ENCODE measurements at places on chromosomes 1 and 21.

DNA sequence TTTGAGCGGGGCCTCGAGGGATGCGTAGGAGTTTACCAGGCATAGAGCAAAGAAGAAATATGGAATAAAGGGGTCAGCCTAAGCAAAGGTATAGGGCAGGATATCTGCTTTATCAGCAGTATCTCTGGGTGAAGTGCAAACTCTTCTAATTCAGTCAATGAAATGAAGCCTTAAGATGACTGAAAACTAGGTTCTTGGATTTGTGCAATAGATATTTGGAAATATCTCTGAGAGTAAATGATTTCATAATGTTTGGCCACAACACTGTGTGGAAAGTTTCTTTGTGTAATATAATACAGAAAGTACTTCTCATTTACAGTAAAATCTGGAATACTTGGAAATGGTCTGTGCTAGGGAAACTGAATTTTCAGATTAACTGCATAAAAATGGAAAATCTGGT, 26.1 kb downstream of the KCNJ15 start:
- no peak for DNase-seq

- peak; percentile 8 for DNase-seq
Measured at GRCh38 chr1:14113841-14114567, 414.0 kb downstream of the PRDM2 start.

- DNase-seq, result no peak
Measured at GRCh38 chr1:237164406-237165352, 122.7 kb downstream of the RYR2 start.

DNA sequence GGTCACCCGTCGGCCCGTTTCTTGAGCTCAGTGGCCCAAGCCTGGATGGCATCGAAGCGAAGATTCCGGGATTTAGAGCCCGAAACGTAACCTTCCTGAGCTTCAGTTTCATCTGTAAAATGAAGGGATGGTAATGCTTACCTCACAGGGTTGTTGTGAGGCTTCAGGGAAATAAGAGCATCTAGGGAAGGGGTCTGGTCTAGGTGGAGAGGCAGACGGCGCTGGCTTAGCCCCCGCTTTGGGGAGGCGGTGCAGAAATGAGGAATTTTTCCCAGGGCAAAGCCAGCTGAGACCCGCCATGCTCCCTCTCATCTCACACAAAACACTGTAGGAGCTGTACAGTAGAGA, 717 bp upstream of the MYCL start:
- no peak for DNase-seq

DNA sequence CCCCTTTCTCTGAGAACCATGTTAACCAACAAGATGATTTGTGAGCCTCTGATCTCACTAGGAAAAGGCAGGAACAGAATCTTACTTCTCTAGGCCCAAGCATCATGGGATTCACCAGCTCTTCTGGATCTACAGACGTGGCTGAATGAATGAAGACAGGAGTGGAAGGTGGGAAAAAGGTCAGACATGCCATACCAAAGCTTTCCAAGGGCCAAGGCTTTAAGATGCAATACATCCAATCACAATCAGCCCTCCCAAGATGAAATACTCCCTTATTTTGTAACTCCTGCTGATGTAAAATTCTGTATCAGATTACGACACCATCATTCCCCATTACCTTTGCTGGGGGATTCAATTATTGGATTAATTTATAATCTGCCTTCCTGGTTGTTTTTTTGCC, 80.9 kb downstream of the SSBP3 start:
- DNase-seq, result no peak

DNA sequence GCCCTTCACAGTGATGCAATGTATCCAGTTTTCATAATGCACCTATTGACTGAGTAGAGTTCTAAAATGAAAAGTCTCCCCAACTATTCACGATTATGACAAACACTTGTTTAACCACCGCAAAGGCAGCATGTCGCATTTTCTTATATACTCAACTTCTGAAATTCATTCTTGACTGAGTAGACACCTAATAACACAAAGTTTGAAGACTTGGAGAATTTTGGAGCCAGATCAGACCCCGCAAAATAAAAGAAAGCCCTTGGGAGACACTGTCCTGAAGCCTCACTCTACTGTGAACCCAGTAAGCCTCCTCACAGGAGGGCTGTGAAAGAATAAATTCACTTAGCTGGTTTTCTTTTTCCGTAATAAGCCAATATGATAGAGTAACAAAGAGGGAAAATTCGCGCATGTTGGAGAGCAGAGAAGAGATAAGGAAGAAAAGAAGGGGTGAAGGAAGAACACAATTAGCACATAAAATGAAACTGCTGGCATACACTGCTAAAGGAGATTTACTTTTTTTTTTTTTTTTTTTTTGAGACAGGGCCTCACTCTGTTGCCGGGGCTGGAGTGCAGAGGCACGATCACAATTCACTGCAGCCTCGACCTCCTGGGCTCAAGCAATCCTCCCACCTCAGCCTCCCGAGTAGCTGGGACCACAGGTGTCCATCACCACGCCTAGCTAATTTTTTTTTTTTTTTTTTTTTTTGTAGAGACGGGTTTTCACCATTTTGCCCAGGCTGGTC, 492 bp upstream of the COLGALT2 start:
- no peak for DNase-seq

DNA sequence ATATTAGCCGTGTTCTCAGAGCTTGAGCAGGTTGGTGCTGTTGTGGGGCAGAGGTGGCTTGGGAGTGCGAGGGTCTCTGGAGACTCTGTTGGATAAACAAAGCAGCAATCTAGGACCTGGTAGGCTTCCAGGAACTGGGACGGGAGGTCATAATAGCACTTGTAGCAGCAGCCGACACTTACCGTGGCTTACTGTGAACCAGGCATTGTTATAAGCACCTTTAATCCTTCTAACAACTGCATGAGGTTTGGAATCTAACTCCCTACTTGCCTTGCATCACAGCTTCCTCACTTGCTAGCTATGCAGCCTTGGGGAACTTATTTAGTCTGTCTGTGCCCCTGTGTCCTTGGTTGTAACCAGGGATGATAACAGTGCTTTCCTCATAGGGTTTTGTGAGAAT, 94.9 kb downstream of the NAV1 start:
- DNase-seq, result no peak

- no peak for DNase-seq
Measured at GRCh38 chr1:46606255-46606965, 2.3 kb upstream of the MKNK1 start.

- DNase-seq, result no peak
Measured at GRCh38 chr1:59361766-59362165, 64.9 kb downstream of the FGGY start.

DNA sequence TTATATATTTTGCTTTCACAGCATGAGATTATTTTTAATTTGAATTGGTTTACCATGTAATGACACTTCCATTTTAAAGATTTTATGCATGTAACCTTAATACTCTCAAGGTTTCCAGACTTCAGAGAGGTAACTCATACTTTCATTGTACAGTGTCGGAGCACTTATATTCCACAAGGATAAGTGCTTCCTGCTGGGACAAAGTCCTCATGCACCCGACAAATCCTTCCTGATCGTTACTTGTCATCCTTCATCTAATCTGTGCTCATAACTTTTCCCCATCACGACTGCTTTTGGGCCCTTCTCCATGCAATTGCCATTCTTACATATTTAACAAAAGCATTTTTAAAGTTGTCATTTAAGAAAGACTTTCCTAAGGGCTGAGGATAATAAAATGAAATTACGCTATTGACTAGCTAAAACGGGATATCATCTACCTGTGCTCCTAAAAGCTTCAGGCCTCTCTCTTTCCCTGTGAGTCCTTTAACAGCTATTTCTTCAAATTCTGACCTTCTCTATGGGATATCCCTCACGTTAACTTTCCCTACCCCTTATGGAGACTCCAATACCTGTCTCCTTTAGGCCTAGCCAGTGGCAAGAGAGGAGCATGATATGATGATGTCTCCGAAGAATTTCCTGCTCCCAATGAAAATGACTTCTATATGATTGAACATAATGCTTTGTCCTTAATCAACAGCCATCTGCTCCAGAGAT, 59.3 kb downstream of the NCAM2 start:
- no peak for DNase-seq

DNA sequence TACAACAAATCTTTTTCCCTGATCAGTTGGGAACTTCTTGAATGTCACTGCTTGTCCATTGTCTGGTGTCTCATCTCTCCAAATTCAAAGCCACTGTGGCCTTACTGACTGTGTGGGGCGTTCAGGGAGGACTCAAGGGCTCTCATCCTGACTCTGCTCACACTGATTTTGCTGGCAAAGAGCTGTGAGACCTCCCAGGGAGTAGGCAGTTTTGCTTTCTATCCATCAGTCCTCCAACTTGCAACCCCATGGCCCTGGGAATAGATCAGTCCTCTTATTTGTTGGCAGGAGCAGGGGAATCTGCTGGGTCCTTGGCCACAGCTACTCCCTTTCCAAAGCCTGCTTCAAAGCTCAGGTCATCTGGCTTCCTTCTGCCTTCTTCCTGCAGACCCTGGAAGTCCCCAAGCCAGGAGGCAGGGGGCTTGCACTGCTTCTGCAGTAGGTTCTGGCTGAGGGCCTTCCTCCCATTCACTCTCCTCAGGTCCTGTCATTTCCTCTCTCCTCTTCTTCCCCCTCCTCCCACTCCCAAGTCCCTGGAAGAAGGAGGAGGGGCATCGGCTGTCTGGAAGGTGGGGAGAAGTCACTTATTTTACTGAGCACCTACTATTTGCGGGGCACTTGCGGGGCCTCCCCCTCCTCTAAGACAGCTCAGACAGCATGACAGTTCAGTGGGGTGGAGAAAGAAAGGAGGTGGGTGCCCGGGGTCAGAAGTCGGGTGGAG, 876 bp upstream of the NAV1 start:
- no peak for DNase-seq

DNA sequence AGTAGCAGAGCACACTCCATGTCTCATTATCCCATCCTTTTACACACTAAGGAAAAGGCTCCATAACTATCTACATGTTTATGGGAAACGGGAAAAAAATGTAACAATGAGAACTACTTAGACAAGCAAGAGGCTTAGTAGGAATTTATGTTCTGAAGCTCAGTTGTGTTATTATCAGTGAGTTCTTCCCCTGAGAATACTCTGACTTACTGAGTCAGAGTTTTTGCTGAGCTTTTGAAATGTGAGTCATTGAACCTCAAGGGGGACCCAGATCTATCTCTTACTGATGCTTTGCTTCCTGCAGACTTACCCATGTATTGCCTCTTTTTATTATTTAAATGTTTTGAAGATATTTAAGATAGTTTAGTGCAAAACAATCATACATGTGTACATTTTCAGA, 20.1 kb downstream of the CFHR5 start:
- no peak for DNase-seq

- DNase-seq, result no peak
Measured at GRCh38 chr1:39184354-39184818, 20.1 kb upstream of the MACF1 start.

DNA sequence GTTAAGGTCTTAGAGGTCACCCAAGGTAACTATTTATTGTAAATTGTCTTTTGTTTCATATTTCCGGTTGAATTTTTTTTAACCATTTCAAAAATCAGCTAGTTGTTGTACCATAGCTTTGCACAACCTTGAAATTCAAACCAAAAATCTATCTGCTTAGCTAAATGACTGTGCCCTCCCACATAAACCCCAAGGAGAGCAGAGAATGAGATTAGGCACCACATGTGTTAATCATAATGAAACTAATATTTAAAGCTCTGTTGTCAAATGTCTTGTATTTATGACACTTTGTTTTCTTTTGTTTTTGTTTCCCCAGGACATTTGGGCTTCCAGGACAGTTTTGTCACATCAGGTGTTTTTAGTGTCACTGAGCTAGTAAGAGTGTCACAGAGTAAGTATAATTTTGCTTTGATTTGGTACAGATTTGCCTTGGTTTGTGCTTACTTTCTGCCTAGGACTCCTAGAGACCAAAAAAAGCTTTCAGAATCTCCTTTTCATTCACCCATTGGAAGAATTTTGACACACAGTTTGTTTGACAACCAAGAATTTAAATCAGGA, 249.9 kb downstream of the NFIA start:
- DNase-seq, result no peak

DNA sequence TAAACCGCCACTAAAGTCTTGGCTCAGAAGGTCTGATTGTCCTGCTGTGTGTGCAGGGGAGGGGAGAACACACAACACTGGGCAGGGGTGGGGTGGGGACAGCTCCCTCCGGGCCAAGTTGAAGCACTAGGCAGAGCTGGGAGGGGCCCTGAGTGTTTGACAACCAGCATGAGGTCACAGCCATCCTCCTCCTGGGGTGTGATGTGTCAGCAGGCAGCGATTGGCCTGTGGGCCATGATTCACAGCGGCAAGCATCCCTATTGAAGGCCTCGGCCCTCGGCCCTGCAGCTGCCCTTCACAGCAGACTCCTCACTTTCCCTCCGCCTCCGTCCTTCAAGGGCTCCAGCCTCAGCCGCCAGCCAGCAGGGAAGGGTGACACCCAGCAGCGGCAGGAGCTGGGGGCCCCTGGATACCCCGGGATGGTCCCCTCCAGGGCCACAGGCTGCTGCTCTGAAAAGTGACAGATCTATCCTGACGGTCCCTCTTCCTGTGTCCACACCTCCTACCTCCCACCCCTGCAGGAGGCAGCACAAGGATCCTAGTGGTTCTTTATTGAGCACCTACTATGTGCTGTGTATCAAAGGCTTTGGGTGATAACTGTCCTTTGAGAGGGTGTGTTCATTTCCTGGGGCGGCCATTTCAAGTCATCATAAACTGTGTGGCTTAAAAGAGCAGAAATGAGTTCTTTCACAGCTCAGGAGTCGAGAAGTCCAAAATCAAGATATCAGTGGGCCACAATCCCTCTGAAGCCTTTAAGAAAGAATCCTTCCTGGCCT, 66.0 kb upstream of the SLC25A33 start:
- DNase-seq, result peak; percentile 4

DNA sequence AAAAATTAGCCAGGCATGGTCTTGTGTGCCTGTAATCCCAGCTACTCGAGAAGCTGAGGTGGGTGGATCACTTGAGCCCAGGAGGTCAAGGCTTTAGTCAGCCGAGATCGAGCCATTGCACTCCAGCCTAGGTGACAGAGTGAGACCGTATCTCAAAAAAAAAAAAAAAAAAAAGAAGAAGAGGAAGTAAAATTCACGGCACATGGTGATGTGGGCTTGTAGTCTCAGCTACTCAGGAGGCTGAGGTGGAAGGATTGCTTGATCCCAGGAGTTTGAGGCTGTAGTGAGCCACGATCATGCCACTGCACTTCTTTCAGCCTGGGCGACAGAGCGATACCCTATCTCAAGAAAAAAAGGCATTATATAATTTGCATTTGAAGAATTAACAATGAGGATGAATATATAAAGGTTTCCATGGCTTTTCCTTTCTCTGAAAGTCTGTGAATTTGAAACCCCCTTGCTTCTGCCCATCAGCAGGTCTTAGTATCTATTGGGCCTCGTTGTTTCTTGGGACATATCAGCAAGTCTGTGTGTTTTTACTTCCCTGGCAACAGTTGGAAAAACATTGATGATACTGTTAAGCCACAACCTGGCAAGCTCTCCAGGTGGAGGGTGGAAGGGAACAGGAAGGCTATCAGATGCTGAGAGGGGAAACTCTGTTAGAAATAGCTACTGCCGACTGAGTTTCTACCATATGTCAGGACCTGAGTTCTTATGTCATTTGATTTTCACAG, 4.6 kb upstream of the PLA2G2D start:
- no peak for DNase-seq

DNA sequence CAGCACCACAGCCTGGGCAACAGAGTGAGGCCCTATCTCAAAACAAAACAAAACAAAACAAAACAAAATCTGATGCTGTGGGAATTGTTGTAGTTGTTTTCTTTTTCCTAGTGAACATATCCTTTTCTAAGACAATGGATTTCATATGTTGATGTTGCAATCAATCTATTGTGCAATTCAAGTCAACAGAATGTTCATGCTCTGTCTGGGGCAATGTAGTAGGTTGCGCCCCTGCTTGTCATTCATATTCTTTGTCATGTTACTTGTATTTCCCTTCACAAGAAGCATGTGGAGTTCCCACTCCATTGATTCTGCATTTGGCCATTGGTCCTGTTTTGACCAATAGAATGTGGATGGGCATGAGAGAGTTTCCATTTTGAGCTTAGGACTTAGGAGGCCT, 223.9 kb downstream of the DUSP10 start:
- DNase-seq, result no peak
